ENCODE measurements at places on chromosomes 7 and 10.

DNA sequence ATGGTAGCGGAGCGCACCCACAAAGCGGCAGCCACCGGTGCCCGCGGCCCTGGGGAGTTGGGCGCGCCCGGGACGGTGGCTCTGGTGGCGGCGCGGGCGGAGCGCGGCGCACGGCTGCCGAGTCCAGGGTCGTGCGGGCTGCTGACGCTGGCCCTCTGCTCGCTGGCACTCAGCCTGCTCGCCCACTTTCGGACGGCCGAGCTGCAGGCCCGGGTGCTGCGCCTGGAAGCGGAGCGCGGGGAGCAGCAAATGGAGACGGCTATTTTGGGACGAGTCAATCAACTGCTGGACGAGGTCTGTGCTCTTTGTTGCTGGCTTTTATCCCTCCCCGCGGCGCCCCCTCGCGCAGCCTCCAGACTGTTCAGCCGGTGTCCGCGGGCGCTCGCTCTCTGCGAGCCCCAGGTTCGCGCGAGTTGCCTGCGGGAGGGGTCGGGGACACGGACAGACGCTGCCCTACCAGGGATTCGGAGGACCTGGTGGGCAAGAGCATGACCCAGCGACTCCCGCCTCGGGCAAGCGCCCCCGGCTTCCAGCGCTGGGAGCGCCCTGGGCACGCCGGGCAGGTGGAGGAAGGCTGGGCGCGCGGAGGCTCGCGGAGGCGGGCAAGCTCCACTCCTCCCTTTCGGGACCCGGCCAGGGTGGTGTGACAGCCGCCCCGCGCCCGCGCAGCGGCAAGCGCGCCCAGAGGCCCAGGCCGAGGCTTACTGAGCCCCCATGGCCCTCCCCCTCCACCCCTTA, 887 bp downstream of the COL13A1 start:
- DNase-seq, result no peak

DNA sequence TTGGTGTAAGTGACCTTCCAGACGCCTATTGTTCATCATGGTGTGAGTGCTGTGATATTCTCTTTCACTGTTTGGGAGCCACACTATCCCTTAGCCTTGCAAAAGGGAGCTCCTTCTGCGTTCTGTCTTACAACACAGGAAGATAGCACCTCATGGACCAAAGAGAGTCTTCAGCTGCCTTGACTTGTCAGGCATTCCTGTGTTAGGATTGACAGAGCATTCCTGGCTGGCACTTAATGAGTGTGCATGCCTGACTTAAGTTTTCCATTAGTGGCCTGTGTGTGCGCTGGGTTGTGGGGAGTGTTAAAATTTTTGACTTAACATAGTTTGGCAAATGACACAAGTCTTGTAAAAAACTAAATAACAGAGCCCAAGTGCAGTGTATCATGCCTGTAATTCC, 21.9 kb upstream of the MSRB2 start:
- no peak for DNase-seq

DNA sequence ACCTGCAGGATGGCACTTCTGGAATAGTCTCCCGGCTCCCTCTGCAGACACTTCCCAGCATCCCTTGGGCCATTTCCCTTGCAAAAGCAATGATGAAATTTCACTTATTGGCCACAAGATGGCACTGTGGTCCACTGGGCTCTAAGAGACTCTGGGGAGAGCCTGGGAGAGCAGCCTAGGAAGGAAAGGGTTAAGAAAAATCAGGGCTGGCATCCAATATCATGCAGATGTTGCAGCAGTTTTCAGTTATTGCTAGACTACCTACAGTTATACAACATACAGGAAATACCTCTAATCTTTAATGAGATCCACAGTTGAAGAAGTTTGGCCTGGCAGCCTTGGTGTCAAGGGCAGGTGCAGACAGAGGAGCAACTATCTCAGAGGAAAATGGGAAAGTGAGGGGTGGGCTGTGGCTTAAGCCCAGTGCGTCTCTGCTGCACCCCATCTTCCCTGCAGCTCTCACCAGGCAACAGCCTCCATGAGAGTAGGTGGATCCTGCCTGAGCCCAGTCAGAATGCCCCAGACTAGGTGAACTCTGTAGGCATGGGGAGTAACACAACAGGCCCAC, 100.2 kb upstream of the PRSS58 start:
- peak; percentile 27 for DNase-seq

GRCh38 chr10:78579576-78579975, 489.2 kb upstream of the ZMIZ1 start:
- no peak for DNase-seq

GRCh38 chr10:124710266-124710881, 33.8 kb downstream of the FAM53B start:
- no peak for DNase-seq

All from stimulated activated CD4-positive, alpha-beta T cell treated with anti-CD3 and anti-CD28 coated beads, Interleukin-2, amount 100 ng/mL, for 24 hours (primary cell).